ENCODE measurements at places on chromosomes 16 and 17.

DNA sequence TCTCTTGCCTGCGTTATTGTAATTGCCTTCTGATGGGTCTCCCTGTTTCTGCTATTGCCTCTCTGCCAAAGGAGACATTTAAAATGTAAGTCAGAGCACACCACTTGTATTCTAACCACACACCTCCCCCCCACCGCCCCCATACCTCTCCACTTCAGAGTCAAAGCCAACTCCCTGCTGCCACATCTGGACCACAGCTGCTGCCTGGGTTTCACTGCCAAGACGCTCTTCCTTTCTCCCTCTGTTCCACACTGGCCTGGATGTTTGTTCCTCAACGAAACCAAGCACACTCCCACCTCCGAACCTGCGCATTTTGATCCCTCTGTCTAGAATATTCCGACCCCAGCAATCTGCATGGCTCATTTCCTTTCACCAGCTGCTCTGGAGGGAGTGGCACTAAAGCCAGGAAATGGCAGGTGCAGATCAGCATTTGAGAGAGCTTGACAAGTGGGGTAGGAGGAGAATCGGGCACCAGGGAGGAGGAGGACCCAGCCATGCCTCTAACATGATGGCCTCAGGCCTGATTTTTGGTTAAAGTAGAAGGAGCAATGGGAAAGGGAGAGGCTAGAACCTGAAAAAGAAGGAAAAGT is 92.4 kb upstream of the HS3ST2 start:
- DNase-seq, result no peak

- no peak for DNase-seq
Measured at GRCh38 chr16:27822996-27823395, 240.5 kb downstream of the GSG1L start.

GRCh38 chr16:30949650-30950515 is 1.0 kb downstream of the ORAI3 start:
- DNase-seq, result peak; percentile 86

DNA sequence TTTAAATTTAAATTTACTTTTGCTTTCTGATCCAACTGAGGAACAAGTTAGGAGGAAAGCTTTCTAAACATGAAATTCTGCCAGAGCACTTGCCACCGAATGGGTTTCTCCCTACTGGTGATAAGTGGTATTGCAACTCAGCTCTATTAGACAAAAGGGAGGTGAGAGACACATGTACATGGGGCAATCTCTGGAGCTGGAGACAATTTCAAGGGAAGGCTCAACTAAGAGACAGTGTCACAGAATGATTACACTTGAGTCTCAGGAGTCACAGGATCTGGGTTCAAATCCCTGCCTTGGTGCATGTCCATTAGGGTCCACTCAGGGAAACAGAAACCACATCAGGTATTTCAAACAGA is 37.4 kb downstream of the SOCS1 start:
- no peak for DNase-seq

- no peak for DNase-seq
Measured at GRCh38 chr16:57493767-57494166, 7.5 kb upstream of the DOK4 start.

DNA sequence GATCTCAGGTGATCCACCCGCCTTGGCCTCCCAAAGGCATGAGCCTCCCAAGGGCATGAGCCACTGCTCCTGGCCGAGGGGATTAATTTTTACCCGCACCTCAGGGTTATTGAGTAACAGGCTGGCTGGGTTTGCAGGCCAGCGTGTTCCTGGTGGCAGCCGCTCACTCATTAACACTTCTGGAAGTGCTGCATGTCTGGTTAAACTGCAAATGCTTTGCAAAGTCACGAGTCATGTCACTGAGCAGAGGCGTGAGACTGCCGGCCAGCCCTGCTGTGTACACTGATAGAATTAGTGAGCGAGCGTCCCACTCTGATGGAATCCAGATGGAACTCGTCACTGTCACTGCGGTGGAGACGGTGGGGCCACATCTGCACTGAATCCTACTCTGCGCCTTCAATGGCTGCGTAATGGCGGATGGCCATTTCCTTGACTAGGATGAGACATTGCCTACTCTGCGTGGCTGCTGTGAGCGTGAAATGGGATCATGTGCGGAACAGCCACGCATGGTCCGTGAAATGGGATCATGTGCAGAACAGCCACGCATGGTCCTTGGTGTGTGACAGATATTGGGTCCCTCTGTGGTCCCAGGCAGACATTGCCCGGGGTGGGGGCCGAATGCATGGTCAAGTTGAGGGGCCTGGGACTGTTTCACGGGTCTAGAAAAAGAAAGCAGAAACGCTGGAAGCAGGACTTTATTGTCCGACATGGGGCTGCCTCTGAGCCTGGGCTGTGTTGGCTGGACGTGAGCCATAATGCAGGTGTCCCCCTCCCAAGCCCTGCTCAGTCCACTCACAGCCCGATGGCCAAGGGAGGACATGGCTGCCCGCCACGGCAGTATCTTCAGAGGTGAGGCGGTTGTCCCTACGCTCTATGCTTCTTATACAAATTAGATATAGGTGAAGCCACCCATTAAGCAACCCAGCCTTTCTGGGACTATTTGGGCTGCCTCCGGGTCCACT is 740 bp upstream of the SLC5A10 start:
- no peak for DNase-seq

DNA sequence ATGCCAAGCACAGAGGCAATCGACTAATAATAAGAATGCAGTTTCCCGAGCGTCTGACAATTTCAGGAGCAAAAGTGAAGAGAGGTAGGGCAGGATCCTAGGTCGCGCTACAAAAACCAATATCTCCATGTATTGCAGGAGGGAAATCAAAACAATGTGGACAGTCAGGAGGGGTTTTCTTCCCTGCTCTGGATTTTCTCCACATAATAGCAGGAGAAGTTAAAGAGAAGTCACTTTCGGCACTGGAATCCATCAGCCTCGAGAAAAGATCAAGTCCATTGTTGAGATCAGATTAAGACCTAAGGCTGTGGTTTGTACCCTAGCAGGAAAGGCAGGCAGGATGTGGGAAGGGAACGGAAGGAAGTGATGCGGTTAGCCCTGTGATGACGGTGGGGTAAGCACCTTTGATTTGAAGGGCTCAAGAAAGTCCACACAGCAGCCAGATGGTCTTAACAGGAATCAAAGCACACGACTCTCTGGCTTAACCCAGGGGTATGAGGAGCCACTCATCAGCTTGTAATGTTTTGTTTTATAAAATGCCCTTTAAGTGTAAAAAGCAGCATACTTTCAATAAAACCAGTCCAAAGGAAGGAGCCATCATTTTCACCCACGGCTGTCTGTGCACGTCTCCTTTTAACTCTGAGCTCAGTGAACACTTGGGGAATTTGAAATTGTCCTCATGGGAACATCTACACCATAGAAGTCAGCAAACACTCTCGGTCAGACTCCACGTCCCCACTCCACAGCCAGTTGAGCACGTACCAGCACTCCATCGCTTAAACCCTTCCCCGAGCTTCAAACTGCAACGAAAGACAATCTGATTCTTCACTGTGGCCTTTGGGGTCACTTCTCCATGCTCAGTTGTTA is 15.8 kb upstream of the AKTIP start:
- peak; percentile 45 for DNase-seq

DNA sequence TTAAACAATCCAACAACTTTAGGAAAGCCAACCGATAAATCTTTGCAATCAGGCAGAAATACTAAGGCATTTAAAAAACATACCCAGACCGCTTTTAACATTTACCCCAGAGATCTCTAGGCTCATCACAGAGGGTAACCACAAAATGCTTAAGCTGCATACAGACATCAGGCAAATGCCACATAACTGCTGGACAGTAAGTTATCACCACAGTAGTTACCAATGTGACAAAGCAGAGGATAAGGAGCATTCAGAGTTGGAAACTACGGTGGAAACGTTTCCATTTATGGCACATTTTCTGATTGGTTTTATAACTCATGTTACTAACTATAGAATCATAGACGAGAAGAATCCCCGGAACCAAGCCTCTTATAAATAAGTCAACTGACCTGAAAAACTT is 77.5 kb downstream of the KANSL1 start:
- DNase-seq, result no peak

- no peak for DNase-seq
Measured at GRCh38 chr17:81833921-81834830, 674 bp downstream of the PPP1R27 start.

GRCh38 chr16:21227866-21228265 is 5.6 kb upstream of the ANKS4B start:
- DNase-seq, result no peak

GRCh38 chr17:44781551-44782325 is 22.9 kb downstream of the ADAM11 start:
- DNase-seq, result no peak

DNA sequence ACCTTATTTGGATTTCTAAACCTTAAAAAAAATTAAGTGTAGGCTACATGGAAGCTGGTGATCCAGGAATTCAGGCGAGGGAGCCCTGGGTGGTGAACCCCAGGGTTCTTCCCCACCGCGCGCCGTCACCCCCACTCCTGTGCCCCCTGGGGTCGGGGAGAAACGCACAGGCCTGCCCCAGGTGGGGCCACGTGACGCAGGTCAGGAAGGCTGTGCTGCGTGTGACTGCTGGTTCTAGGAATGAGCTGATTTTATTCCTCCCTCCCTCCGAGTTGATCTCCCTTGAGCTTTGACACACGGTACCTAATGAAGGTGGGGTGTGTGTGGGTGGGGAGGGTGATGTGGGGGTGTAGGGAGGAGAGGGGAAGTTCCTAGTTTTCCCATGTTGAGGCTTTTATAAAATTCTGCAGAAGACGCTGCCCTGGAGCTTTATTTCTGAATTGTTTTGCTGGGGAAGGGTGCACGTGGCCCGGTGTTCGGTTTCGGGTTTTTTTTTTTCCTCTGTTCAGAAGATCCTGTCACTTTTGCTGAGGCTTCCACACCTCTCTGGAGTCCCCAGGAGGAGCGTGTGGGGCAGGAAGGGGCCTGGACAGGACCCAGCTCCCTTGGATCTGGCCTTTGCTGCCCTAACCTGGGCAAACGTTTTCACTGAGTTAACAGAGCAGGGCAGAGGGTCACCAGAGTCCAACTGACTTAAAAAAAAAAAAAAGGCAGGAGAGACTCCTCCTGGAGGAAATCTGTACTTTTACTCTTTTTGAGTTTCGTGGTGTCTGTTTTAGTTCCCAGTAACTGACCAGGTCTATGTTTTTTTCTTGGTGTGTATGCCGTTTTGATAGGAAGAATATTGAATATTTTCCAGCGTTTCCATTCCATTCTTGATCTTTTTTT is 55.8 kb upstream of the GSE1 start:
- no peak for DNase-seq

- no peak for DNase-seq
Measured at GRCh38 chr16:17744921-17745572, 274.3 kb upstream of the XYLT1 start.

GRCh38 chr17:4499431-4500190 is 930 bp downstream of the SPNS2 start:
- no peak for DNase-seq

DNA sequence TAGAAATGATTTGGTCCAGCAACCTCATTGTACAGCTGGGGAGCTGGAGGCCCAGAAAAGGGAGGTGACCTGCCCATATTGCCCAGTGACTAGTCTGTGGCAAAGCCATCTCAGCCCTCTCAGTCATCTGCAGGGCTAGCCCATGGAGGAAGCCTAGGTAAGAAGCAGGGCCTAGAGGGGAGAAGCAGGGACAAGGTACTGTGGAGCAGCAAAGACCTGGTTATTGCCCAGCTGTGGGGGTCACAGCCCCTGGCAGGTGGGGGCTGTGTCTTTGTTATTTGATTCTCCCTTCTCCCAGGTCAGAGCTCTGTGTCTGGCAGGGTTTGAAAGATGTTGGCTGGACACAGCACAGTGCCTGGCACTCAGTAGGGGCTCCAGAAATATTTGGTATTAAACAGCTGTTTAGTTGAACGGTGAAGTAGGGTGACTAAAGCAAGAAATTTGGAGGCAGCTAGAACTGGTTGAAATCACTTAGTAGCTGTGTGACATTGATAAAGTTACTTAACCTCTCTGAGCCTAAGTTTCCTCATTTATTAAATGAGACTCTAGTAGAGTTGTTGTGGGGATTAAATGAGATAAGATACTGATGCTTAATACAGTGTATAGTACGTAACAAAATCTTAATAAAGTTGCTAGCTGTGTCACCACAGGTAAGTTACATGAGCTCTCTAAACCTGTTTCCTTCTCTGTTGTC is 17.3 kb downstream of the CCR7 start:
- no peak for DNase-seq

- no peak for DNase-seq
Measured at GRCh38 chr17:58362368-58363014, 10.5 kb upstream of the SUPT4H1 start.

DNA sequence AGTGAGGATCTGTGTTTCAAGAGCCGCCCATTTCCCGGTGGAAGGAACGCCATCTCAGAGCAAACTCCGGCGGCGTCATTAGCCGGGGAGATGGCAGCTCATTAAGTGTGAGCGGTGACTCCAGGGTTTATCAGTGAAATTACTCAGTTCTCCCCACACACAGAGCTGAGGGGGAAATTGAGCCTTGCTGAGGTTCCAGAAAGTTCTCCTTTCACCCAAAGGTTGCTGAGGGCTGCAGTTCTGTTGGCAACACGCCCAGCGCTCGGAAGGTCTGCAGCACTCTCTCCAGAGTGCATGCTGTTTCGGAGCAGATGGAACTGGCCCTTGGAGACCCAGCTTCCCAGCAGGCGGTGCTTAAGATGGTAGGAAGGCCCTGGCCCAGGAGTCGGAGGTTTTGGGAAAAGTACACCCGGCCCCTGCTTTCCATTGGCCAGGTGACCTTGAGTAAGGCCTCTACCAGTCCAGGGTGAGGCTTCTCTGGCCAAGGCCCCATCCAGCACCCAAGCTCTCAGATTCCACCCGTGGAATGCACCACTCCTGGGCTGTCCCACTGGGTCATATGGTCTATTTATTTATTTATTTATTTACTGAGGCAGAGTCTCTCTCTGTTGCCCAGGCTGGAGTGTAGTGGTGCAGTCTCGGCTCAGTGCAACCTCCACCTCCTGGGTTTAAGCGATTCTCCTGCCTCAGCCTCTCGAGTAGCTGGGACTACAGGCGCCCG is 167.7 kb upstream of the CIBAR2 start:
- no peak for DNase-seq

DNA sequence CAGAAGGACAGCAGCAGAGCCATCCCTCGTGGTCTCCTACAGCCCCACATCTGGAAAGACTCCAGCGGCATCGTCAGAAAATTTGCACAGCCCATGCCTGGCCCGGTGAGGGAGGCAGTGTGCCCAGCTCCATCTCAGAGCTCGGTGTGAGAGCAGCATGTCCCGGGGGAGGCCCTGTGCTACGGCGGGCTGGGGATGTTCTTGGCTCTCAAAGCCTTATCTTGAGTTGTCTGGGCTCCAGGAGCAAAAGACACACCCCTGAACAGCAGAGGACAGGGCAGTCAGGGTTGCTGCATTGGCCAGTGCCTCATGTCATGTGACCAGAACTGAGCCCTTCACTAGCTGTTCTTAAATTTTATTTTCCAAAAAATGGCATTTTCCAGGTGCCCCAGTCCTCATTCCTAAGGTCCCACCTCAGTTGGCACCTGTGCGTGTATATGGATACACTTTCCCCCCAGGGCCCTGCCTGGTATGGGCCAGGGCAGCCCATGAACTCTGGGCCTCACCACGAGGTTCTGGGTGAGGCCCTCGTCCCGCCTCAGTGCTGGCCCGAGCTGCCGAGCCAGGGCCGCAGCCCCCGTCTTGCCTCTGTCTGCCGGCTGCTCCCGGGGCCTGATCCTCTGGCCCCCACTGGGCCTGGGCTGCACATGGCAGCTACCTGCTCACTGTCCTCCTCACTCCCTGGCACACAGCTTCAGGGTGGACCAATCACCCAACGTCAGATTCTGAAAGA is 3.0 kb downstream of the NUDT16L1 start:
- DNase-seq, result no peak
